ENCODE measurements at places on chromosomes 4 and X.

GRCh38 chr4:86791126-86791525, 58.1 kb downstream of the SLC10A6 start:
- no peaks in the 10 kb centered on the region for H3K36me3 ChIP-seq
- DNase-seq, result no peak
- H3K27me3 ChIP-seq, result no peaks in the 10 kb centered on the region
- H3K4me1 ChIP-seq, result no peaks in the 10 kb centered on the region

DNA sequence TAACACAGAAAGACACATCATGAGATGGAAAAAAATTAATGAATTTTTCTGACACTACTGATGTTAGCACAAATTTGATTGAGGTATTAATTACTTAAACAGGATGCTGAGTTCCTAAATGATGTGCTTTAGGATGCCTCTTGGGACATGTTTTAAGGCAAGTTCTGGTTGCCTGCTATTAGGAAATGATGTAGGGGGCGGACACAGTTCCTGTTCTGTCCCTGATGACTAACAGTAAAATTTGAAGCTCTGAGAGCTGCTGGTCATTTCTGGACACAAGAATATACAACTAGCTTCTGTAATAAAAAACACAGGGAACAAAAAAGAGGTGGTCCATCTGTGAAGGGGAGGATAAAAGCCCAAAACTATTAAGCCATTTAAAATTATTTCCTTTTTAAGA, 163.2 kb upstream of the ETNPPL start:
- peaks cover 5% of the 10 kb centered on the region for H3K27me3 ChIP-seq
- no peaks in the 10 kb centered on the region for H3K36me3 ChIP-seq
- no peak overlapping the region for H3K27ac ChIP-seq

GRCh38 chr4:16764622-16765021, 133.8 kb downstream of the LDB2 start:
- H3K4me3 ChIP-seq, result no peak overlapping the region
- no peaks in the 10 kb centered on the region for H3K36me3 ChIP-seq
- H3K4me1 ChIP-seq, result no peaks in the 10 kb centered on the region

DNA sequence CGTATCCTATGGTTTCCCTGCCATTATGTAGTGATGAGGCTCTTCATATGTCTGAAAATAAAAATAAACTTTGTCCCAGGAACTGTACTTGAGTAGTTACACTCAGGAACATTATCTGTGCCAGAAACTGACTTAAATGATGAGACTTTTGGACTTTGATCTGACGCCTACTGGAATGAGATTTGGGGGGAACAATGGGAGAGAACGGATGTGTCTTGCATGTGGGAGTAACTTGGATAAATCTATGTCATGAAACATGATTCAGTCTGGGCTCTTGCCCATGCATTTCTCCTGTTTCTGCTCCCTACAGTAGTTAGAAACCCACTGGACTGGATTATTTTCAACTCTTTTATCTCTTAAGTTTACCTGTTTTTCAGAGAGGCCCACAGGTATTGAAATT, 2351.4 kb downstream of the PCDH7 start:
- no peak overlapping the region for H3K27ac ChIP-seq
- no peaks in the 10 kb centered on the region for H3K4me1 ChIP-seq
- H3K36me3 ChIP-seq, result no peaks in the 10 kb centered on the region
- H3K4me3 ChIP-seq, result no peak overlapping the region

- H3K4me3 ChIP-seq, result peak overlapping the region; percentile 81
- peaks cover 52% of the 10 kb centered on the region for H3K4me1 ChIP-seq
- H3K36me3 ChIP-seq, result peaks cover 10% of the 10 kb centered on the region
- H3K27me3 ChIP-seq, result no peaks in the 10 kb centered on the region
- DNase-seq, result peak; percentile 84
Observed at GRCh38 chrX:70454441-70455365, 10.1 kb downstream of the DLG3 start.

DNA sequence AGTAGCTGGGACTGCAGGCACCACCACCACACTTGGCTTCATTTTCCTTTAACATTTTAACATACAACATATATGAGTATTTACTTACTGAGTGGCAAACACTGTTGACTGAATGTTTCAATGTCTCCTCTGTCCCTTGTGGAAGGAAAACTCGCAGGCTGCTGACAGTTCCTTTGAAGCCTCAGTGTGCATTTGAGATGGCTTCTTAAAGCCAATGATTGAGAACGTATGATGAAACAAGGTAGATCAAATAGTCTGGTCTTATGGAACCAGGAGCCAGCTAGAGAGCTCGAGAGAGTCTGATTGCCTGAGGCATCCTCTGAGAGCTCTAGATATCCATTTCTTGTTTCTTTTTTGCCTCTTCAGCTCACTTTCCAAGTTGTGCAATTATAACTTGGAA, 43.0 kb upstream of the PDLIM3 start:
- no peak overlapping the region for H3K4me3 ChIP-seq
- no peaks in the 10 kb centered on the region for H3K36me3 ChIP-seq
- DNase-seq, result no peak
- peaks cover 14% of the 10 kb centered on the region for H3K27me3 ChIP-seq
- no peak overlapping the region for H3K27ac ChIP-seq

DNA sequence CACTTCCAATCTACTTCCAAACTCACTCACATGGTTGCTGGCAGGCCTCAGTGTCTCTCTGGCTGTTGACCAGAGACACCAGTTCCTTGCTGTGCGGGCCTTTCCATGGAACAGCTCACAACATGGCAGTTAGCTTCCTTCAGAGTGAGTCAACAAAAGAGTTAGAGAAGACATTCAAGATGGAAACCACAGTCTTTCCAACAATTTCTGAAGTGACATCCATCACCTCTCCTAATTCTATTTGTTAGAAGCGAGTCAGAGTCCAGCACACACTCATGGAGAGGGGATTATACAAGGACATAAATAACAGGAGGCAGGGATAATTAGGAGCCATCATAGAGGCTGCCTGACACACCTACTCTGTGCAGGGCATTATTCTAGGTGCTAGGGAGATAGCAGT, 62.5 kb upstream of the TMEM164 start:
- H3K4me1 ChIP-seq, result no peaks in the 10 kb centered on the region
- H3K4me3 ChIP-seq, result no peak overlapping the region
- no peaks in the 10 kb centered on the region for H3K36me3 ChIP-seq
- H3K27ac ChIP-seq, result no peak overlapping the region
- no peak for DNase-seq

- no peaks in the 10 kb centered on the region for H3K27me3 ChIP-seq
- H3K4me3 ChIP-seq, result no peak overlapping the region
- no peak for DNase-seq
- H3K4me1 ChIP-seq, result no peaks in the 10 kb centered on the region
- no peak overlapping the region for H3K27ac ChIP-seq
Observed at GRCh38 chr4:176970853-176971252, 178.1 kb upstream of the VEGFC start.
